Smooth muscle cell of the pulmonary artery (primary cell): ENCODE measurements at places on chromosomes 1 and 21. TPM values are rescaled to one million over a fixed set of nuclear protein-coding genes. Genes with fewer than 3 reads are reported as not detected.

Gene FALEC
- 0.23 and 0.33 TPM in 2 replicates for total RNA-seq

Gene VWA5B1
- total RNA-seq = not detected in 2 replicates

Gene SYTL1
- total RNA-seq = 0.07 TPM in 2 replicates

Gene FAM110D
- total RNA-seq = not detected in 2 replicates

Gene PTPN14
- total RNA-seq = 72.3 and 104 TPM in 2 replicates

Gene AMY2A
- total RNA-seq = not detected in 2 replicates
